ENCODE measurements at places on chromosomes 11 and 22. TPM values are rescaled to one million over a fixed set of nuclear protein-coding genes. Genes with fewer than 3 reads are reported as not detected.

The THY1 gene
- total RNA-seq, result 14.5 TPM

The PARVG gene
- total RNA-seq, result not detected

The USP47 gene
- total RNA-seq, result 28.7 TPM

The BATF2 gene
- 0.75 TPM for total RNA-seq

The SMC1B gene
- not detected for total RNA-seq
